Fibroblast of lung (primary cell): ENCODE measurements at places on chromosomes 2 and 18.

DNA sequence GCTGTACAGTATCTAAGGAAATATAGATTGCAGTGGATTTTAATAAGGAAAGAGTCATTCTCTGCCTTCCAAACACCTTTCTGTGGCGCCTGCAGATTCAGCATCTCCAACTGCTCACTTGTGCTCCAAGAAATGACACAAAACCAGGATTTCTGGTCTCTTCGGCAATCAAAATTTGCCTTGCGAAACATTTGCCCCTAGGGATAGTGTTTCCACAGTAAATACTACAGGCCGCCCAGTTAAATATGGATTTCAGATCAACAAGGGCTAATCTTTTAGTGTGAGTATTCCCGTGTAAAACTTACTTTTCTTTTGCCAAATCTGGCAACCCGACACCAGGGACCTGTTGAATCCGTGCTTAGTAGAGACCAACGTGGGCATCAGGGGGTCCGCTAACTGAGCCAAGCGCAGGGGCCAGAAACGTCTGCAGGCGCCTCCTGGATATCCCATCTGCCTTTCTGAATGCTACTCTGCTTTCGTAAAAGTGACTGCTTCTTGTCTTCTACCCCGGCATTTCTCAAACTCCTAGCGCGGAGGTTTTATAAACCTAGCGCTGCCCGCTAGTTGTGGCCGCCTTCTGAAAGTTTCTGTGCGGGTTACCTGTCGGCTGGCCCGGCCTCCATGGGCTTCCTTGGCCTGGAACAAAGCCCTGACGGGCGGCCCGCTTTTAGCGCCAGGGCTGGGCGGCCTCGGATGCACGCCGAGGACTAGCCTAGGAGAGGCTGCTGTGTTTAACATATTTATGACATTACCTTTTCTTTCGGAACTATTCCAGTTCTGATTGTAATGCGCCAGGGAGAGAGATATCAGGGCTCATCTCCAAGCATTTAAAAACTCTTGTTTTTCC is 2.5 kb downstream of the CYP1B1 start:
- peak; percentile 21 for DNase-seq

DNA sequence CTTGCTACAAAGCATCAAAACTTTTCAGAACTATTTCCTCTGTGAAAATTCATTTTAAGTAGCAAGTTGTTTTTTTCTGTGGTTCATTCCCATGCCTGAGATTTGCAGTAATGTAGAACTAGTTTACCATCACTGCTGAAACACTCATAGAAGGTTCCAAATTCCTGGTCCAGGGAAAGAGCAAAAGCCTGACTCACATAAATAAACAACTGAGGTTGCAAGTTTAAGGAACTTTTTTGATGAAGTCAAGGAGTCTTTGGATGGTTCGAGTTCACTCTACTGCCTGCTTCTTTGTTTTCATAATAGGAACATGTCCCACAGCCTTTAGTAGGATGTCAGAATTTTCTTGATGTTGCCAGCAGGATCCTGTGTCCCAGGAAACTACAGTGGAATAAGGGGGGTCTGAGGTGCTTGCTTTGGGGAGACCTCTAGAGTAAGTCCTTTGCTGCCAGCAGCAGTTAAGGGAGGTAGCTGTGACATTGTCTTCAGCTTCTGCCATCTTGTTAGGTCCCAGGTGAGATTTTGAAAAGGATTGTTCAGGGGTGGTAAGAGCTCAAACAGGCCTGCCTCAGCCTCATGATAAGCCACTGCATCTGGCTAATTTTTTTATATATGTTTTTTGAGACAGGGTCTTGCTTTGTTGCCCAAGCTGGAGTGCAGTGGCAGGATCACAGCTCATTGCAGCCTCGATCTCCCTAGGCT is 43.9 kb downstream of the ACSL3 start:
- DNase-seq = peak; percentile 95

GRCh38 chr18:13657974-13658373 is 68.4 kb downstream of the FAM210A start:
- no peak for DNase-seq

GRCh38 chr2:172182624-172183023 is 79.9 kb upstream of the DLX2 start:
- DNase-seq = no peak

GRCh38 chr18:44080054-44080453 is 600.6 kb upstream of the SETBP1 start:
- DNase-seq = no peak
